Right atrium auricular region (tissue), 2 donors: ENCODE measurements at places on chromosomes 5 and 9. TPM values are rescaled to one million over a fixed set of nuclear protein-coding genes. Genes with fewer than 3 reads are reported as not detected.

The CDKN2B gene
- total RNA-seq = 3.9 TPM

The PPP3R2 gene
- not detected for total RNA-seq

- H3K4me3 ChIP-seq = peak overlapping the region; percentile 86
- H3K36me3 ChIP-seq = peaks cover 30% of the 10 kb centered on the region
- no peaks in the 10 kb centered on the region for H3K27me3 ChIP-seq
- H3K4me1 ChIP-seq = peaks cover 38% of the 10 kb centered on the region
Observed at GRCh38 chr5:115543365-115544042, 1.1 kb downstream of the FEM1C start.

- no peaks in the 10 kb centered on the region for H3K27me3 ChIP-seq
- no peaks in the 10 kb centered on the region for H3K36me3 ChIP-seq
- no peak overlapping the region for H3K4me3 ChIP-seq
- peak; percentile 68 for DNase-seq
Observed at GRCh38 chr5:134100283-134101091, 14.0 kb upstream of the TCF7 start.

The SPATA31D4 gene
- not detected for total RNA-seq

The PCSK1 gene
- 0.52 TPM for total RNA-seq

The MEIKIN gene
- total RNA-seq = not detected

DNA sequence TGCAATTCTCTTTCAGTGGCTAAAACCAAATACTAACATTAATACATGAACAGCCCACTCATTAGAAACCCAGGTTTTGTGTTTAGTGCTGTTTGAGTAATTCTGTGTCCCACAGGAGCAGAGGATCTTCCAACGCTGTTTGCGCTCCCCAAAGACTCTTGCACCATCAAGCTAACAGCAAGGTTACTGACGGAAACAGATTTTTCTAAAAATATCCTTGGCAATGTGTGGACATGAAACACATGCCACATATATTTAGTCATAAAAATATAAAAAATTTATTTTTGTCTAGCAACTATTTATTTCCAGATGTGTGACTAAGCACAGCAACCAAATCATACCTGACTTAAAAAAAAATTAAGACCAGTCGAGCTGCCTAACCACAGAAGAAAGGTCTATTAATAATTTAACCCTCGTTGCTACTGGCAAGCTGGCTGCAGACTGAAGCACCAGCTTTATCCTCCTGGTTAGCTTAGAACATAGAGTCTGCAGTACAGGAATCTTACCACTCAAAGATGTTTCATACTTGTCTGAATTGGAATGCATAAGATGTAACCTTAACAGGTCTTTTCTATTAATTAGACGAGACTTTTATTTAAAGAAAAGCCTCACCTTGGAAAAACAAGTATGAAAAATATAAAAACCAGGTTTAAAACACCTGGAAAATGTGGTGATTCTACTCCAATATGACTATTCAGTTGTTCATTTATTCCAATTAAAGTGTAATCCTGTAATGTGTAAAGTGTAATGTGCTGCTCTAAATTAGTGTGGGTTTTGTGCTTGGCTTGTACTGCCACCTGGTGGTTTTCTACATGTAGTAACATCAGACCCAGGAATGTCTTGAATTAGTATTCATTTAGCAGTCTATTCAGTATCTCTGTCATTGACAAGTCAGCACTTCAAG, 272.5 kb downstream of the EPB41L4A start:
- no peak overlapping the region for H3K4me3 ChIP-seq
- H3K27ac ChIP-seq = no peak overlapping the region
- peak; percentile 65 for DNase-seq
- H3K36me3 ChIP-seq = no peaks in the 10 kb centered on the region

- no peak overlapping the region for H3K4me3 ChIP-seq
- no peaks in the 10 kb centered on the region for H3K36me3 ChIP-seq
- H3K27ac ChIP-seq = no peak overlapping the region
- DNase-seq = no peak
- no peaks in the 10 kb centered on the region for H3K4me1 ChIP-seq
- no peaks in the 10 kb centered on the region for H3K27me3 ChIP-seq
Observed at GRCh38 chr5:79392776-79393175, 121.2 kb downstream of the HOMER1 start.

The FGF1 gene
- total RNA-seq = 47.9 TPM

DNA sequence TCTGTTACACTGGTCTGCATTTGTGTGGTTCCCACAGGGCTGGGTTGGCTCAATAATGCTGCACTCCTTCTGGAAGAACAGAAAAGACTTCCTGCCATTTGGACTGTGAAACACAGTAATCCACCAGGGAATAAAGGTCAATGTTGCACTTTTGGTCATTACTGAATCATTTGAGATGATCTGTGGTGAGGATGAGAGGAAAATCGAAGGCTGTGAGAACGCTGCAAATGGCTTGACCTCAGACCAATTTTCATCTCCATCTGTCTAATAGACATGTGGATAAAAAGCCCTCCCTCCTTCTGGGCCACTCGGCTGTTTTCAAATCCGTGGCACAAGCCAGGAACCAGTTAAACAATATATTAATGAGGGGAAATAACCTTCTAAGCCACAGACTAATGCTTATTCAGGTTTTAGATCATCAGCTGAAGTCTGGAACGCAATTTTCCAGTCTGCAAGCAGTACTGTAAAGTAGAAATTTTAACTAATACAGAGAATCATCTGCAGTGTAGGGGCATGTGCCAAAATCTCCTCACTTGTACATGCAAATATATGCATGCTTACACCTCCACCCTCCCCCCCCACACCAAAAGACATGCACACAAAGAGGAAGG, 20.2 kb downstream of the TLE1 start:
- no peak overlapping the region for H3K4me3 ChIP-seq
- no peak for DNase-seq
- no peaks in the 10 kb centered on the region for H3K36me3 ChIP-seq
- peaks cover 34% of the 10 kb centered on the region for H3K4me1 ChIP-seq

DNA sequence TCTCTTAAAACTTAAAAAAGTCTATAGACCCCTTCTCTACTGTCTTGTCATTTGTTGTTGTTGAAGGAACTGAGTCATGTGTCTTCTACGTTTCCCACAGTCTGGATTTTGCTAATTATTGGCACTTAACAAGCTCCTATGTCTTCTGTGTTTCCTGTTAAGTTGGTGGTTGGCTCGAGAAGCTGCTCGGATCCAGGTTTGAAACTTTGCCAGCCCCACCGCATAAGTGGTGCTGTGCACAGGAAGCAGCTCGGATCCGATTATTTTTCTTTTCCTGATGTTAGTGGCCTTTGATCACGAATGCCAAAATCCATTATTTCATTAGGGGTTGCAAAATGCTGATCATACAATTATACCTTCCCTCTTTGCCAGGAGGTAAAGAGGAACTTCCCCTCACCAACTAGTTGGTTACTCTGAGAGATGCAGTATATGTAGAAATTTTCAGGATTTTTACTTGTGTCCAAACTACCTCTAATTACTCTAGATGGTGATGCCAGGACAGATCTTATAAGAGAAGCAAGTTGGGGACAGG, 186.5 kb downstream of the NSG2 start:
- no peak overlapping the region for H3K4me3 ChIP-seq
- no peaks in the 10 kb centered on the region for H3K36me3 ChIP-seq
- no peak for DNase-seq

The PCDHA4 gene
- total RNA-seq = 0.43 TPM

GRCh38 chr5:55604611-55605067, 69.9 kb upstream of the PLPP1 start:
- no peaks in the 10 kb centered on the region for H3K27me3 ChIP-seq
- no peak overlapping the region for H3K4me3 ChIP-seq
- DNase-seq = peak; percentile 50
- H3K27ac ChIP-seq = peak overlapping the region; percentile 91

The ACOT12 gene
- not detected for total RNA-seq

GRCh38 chr9:129612123-129612522, 8.8 kb downstream of the C9orf50 start:
- H3K4me1 ChIP-seq = peaks cover 39% of the 10 kb centered on the region
- no peaks in the 10 kb centered on the region for H3K27me3 ChIP-seq
- H3K4me3 ChIP-seq = no peak overlapping the region
- H3K27ac ChIP-seq = no peak overlapping the region
- H3K36me3 ChIP-seq = no peaks in the 10 kb centered on the region
- DNase-seq = no peak

The SWI5 gene
- total RNA-seq = 21.5 TPM

DNA sequence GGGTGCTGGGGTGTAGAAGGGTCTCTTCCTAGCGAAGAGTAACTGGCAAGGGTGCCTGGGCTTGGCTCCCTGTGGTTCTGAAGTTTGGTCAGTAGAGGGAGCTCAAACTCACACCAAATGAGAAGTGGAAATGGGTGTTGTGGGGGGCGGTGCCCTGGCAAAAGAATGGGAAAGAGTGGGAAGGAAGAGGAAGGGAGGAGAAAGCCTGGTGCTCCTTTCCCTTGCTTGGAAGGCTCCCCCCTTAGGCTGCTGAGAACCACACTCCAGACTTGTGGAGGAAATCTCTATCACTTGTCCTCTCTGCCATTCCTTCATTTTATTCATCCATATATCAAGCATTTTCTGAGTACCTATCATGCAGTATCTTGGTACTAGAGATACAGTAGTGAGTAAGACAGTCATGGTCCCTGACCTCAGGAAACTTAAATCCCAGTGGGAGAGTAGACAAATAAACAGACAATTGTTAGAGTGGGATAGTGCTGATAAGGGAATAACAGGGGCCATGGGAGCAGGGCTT, 13.0 kb downstream of the SLC4A9 start:
- peak; percentile 81 for DNase-seq
- no peaks in the 10 kb centered on the region for H3K4me1 ChIP-seq
- H3K4me3 ChIP-seq = no peak overlapping the region
- no peak overlapping the region for H3K27ac ChIP-seq

DNA sequence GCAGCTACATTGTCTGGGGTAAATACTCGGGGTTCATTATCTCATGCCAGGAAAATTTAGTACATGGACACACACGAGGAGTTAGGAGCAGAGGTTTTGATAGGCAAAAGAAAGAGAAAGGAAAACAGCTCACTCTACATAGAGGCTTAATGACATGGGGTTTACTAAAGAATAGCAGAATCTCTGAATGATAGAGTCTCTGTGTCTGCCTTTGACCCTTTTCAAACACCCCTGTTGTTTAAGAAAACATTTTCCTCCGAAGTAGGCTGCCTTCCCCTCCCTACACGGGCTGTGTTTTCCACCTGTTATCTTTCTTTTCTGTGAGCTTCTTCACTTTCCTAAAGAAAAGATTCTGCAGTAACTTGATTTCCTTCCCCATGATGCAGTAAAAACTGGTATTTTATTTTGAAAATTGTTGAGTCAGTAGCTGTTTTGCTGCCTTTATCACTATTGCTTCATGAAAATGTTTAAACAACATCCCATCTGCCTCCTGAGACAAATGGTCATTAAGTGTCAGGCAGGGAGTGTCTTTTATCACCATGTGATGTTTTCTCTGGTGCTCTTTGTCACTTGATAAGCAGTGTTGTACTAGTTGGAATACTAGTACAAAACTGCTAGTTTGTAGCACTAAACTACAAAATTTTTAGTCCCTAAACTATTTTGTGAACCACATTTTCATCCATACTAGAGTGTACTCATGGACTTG, 76.6 kb downstream of the PPIC start:
- H3K4me1 ChIP-seq = no peaks in the 10 kb centered on the region
- no peaks in the 10 kb centered on the region for H3K36me3 ChIP-seq
- DNase-seq = no peak
- no peak overlapping the region for H3K4me3 ChIP-seq
- H3K27ac ChIP-seq = no peak overlapping the region
